ENCODE measurements at places on chromosomes 4 and X.

- no peak for DNase-seq
These were observed 49.8 kb upstream of the SEC24B start for GRCh38 chr4:109383823-109384222.

DNA sequence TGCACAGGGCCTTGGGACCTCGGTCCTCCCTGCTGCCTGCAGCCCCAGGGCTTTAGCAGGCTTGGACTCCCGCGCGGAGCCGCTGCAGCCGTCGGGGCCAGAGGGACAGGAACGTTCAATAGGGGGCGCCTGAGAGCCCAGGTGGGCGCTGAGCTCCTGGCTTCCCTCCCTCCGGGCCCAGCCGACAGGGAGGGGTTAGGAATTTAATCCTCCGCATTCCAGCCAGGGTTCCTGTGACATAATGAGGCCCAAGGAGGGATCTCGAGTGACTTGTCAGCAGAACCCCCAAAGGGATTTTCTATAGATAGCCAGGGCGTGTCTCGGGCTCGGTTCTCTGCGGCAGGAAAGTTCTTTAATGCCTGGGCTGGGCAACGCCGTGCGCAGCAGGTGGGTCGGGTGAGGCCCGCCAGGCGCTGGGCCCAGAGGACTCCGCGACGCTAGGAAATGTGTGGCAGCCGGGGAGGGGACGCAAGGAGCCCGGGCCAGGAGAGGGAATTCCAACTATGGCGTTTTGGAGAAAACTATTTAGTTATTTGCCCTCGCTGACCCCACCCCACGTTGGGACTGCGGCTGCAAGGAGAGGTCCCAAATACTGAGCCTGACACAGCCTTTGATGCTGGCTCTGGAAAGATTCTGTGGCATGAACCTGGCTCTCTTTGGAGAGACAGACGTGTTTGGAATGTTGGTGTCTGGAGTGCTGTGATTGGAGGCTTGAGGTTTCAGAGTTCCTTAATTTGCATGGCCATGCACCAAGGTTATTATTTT, 285.2 kb upstream of the GATB start:
- DNase-seq = peak; percentile 68

DNA sequence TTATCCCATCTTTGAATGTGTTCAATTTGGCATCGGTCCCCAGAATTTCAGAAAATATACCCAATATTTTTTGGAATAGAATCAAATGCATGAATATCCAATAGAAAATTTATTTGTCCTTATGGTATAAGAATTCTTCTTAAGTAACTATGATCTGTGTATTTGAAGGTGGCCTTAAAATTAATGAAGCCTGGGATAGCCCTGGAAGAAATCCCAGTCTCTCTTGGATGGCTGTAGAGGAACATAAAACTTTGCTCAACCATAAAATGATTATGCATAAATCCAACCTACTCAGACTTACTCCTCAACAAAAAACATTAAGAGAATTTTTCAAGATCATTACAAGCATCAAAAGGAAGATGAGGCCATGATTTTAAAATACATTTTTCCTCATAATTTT, 269.4 kb upstream of the SMIM31 start:
- no peak for DNase-seq

DNA sequence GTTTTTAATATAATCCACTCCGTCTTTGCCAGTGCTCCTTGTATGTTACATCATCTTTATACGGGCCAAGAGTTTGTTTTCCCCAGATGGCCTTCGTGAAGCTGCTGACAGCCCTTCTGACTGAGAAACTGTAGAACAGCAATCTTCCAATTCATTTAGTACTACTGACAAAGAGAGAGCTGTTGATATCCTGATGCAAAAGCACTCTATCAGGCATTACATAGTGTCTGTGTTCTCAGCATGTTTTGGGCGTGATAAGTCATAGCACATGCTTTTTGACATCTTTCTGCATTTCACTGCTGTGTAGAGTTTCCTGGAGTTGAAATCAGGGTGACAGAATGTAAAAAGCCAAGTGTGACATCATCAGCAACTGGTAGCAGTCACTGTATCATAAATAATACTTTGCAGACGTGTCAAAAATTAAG, 746.3 kb upstream of the FAM241A start:
- no peak for DNase-seq

GRCh38 chr4:169070071-169070894, 60.2 kb upstream of the CBR4 start:
- DNase-seq = no peak

GRCh38 chrX:108064001-108064400, 19.1 kb downstream of the VSIG1 start:
- DNase-seq = no peak

DNA sequence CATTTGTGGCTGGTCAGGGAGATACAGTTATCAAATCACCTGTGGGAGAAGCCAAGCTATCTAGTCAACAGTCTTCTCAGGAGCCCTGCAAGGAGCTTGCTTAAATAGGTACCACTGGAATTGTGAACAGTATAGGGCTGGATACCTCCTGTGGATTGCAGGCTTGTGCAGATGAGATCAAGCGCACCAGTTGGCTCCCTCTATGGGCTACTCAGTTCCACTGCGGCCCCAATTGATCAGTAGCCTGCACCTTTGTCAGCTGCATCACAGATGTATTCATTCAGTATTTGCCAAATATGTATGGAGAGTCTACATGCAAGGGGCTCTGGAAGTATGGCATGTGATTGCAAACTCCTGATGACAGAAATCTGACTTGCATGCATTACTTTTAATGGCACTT, 28.6 kb downstream of the TEX13A start:
- DNase-seq = no peak

DNA sequence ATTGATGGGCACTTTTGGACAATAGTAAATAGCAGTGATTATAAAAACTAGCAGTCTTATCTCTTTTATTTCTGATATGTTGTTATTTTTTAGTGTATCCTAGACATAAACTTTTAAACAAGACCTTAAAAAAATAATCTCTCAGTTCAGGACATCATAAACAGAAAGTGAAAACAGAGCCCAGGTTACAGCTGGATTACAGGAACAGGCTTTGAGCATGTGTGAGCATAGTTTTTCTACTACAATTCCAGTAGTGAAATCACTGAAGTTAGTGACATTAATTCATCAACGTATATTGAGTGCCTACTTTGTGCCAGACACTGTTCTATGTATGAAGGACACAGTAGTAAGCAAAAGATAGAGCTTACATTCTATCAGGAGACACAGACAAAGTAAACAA, 16.9 kb downstream of the TRIM75 start:
- no peak for DNase-seq

DNA sequence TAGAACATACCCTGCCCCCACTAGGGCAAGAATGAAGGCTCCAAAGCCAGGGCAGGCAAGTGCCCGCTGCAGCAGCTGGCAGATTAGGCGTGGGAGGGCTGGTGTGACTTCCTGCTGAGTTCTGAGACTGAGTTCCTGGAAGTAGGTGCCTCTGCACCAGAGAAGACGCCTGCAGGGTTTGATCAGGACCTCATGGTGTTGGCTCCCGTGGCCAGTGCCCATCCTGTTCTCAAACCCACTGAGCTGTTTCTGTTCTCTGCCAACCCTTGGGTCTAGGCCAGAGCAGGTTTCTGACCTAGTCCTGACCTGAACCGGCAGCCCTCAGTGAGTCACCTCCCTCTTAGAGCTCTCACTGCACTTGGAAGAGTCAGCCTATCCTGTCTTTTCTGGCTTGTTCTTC, 220.7 kb downstream of the HS6ST2 start:
- DNase-seq = peak; percentile 77

- no peak for DNase-seq
These were observed 1004.7 kb upstream of the LCORL start for GRCh38 chr4:19026281-19026680.

- no peak for DNase-seq
These were observed 14.1 kb upstream of the IRAK1 start for GRCh38 chrX:154033848-154034247.

GRCh38 chr4:85603437-85604336, 128.7 kb downstream of the ARHGAP24 start:
- no peak for DNase-seq

DNA sequence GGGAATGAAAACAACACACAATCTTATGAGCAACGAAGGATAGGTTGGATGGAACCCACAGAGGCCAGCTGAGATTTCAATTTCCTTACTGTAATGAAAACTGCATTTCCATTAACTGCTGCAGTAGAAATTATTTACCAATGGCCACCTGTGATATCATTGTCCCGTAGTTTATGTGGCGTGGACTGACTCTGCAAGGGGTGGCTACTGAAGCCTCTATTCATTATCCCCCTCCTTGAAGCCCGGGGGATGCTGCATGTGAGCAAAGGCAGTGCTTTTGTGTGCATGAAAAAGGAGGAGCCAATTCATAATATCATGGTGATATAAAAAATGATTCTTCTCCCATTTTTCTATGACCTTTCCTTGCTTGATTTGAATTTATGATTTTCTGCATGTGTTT, 207.8 kb downstream of the PTTG2 start:
- no peak for DNase-seq

DNA sequence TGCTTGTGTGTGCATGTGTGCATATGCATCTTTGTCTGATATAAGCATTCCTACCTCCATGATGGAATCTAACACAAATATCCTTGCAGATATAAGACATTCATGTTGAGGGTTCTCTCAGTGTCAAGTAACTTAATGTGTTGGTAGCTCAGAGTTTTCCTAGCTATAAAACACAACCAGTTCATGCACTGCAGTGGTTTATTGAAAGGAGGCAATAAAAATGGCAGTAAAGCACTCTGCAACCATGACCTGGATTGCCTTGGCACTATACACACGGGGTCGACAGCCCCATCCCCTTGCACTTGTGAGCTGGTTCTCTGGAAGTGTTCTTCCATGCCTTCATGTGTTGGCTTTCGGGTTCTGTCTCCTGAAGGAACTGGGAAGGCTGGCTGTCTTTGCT, 38.9 kb downstream of the GPC4 start:
- DNase-seq = no peak

- DNase-seq = no peak
These were observed 629.7 kb upstream of the DIPK2B start for GRCh38 chrX:45830343-45830742.

- DNase-seq = no peak
These were observed 254.6 kb downstream of the CBLL2 start for GRCh38 chrX:22527302-22527701.

DNA sequence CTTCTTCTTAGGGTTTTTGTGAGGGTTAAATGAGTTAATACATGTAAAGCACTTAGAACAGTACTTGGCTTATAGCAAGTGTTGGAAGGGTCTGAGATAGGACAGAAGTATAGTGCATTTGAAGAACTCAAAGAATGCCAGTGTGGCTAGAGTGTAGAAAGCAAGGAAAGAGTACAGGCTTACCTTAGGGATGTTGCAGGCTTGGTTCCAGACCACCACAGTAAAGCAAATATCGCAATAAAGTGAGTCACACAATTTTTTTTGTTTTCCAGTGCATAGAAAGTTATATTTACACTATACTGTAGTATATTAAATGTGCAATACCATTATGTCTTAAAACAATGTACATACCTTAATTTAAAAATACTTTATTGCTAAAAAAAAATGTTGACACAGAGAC, 41.3 kb downstream of the KIF4A start:
- DNase-seq = no peak

DNA sequence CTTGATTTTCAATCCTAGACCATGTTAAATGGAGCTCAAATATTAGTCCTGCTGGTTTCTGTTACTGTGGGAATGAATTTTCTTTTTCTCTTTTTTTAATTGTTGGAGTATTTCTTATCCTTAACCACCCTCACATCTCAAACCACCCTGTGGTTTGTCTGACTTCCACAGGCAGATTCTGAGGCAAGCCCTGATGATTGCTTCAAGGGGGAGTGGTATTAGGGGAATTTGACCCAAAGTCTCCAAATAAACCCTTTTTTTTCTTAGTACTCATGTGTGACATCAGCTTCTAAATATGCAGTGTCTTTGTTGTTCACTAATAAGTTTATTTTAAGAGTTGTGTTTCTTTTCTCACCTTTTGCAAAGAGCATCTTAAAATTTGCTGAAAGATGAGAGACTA, 810.3 kb downstream of the IL1RAPL1 start:
- no peak for DNase-seq

GRCh38 chr4:148056879-148057278, 325.0 kb downstream of the ARHGAP10 start:
- DNase-seq = peak; percentile 82

DNA sequence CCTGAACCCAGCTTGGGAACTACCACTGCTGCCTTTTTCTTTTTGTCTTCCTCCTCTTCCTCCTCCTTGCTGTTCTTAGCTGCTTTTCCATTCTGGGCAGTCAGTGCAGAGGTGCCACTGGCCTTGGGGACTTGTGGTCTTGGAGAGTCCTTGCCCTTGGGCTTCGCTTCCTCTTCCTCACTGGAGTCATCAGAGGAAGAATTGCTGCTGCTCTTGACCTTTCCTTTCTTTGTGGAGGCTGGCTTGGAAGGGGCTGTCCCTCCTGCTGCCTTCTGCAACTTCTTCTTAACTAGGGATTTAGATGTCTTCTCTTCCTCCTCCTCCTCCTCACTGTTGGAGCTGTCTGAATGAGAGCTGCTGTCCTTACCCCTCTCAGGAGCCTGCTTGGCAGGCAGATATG, 53.2 kb downstream of the FAM9B start:
- no peak for DNase-seq

- DNase-seq = no peak
These were observed 16.4 kb upstream of the NKRF start for GRCh38 chrX:119622356-119623232.

DNA sequence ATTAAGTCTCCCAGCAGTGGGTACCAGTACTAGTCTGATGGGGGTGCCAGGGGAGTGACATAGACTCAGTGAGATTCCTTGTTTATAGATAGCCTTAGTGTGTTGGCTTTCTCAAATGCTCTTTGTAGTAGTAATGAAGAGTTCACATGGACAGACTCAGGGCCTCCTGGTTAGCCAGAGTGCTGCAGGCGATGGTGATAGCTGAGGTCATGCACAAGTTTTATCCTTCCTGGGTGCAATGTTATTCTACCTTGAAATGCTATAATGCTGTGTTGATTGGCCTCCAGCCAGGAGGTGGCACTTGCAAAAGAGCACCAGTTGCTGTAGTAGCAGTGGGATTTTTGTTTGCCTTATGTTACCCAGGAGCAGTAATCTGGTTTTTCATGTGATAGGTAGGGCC, 35.5 kb upstream of the ADH4 start:
- DNase-seq = no peak

All from activated CD8-positive, alpha-beta memory T cell treated with anti-CD3 and anti-CD28 coated beads for 24 hours (primary cell).